Activated CD8-positive, alpha-beta T cell treated with anti-CD3 and anti-CD28 coated beads, Interleukin-2, amount 10 ng/mL, durations not matched to agents 7 days and 5 days (primary cell): ENCODE measurements at places on chromosomes 6 and 20.
A peak's percentile ranks its signal among the peaks of the same experiment; 100 is the strongest.

DNA sequence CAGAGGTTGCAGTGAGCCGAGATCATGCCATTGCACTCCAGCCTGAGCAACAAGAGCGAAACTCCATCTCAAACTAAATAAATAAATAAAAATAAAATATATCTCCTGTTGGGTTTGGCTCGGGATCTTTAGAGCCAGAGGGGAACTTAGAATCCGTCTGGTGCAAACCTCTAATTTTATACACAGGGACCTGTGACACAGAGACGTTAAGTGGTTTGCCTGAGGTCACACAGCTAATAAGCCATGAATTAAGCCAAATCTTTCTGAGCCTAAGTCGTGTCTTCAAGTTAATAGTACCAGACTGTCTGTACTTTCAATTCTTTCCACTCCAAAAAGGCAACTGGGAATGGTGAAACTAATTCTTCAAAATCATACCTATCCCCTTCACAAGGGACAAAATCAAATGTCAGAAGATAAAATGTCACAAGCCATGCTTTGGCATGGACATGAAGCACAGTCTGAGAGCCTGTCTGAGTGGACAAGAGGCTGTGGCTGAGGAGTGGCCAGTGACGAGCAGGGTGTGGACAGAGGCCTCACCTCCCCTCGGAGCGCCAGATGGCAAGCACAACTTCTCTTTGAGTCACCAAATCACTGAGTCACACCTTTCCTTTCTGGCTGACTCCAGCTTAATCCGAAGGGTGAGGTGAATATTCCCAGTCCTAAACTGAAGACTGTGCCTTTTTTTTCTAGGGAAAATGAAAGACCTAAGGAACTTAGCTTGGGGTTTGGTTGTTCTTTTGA, 177.4 kb downstream of the TFAP2A start:
- H3K27ac ChIP-seq = no peak overlapping the region
- H3K4me1 ChIP-seq = no peaks in the 10 kb centered on the region
- no peak for DNase-seq
- H3K4me3 ChIP-seq = no peak overlapping the region
- no peaks in the 10 kb centered on the region for H3K27me3 ChIP-seq

DNA sequence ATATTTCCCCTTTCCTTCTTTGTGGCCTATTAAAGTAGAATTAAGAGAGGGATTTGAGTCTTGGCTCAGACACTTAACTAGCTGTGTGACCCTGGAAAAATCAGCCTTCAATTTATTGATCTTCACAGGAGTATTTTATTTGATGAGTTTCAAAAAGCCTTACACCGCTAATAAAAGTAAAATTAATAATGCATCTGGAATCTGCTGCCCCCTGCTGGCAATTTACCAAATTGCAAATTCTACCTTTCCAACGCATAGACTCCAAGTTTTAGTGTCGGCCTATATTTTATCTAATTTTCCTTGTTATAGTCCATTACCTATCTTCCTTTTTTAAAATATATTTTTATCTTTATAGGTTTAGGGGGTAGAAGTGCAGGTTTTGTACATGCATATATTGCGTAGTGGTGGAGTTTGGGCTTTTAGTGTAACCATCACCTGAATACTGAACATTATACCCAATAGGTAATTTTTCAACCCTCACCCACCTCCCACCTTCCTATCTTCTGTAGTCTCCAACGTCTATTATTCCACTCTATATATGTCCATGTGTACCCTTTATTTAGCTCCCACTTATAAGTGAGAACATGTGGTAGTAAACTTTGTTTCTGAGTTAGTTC, 46.3 kb downstream of the GOPC start:
- no peak overlapping the region for H3K27ac ChIP-seq
- H3K4me1 ChIP-seq = peaks cover 1% of the 10 kb centered on the region
- DNase-seq = peak; percentile 71
- H3K4me3 ChIP-seq = no peak overlapping the region
- H3K27me3 ChIP-seq = peaks cover 5% of the 10 kb centered on the region
- H3K36me3 ChIP-seq = no peaks in the 10 kb centered on the region

GRCh38 chr6:83474309-83474708, 38.0 kb upstream of the PRSS35 start:
- H3K27me3 ChIP-seq = no peaks in the 10 kb centered on the region
- H3K27ac ChIP-seq = no peak overlapping the region
- H3K4me3 ChIP-seq = no peak overlapping the region
- no peaks in the 10 kb centered on the region for H3K4me1 ChIP-seq

- no peaks in the 10 kb centered on the region for H3K36me3 ChIP-seq
- no peaks in the 10 kb centered on the region for H3K27me3 ChIP-seq
- DNase-seq = no peak
Measured at GRCh38 chr6:82144852-82145340, 102.6 kb downstream of the IBTK start.

DNA sequence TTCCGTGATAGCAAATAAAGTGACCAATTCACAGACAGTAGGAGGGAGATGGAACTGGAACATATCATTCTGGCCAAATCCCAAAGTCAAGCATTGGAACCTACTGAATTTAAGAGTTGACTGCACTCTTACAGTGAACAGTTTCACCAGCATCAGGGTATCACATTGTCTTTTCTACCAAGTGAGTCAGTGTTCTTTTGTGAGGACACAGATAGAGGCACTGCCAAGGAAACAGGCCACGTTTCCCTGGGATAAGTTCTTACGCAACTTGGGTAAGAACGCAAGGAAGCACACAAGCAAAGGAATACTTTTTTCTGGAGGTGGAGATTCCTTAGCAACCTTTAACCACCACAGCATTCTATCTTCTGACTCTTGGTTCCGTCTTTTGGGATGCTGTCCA, 28.6 kb upstream of the ENPP5 start:
- no peak overlapping the region for H3K27ac ChIP-seq
- no peaks in the 10 kb centered on the region for H3K4me1 ChIP-seq
- no peaks in the 10 kb centered on the region for H3K36me3 ChIP-seq
- no peak for DNase-seq

DNA sequence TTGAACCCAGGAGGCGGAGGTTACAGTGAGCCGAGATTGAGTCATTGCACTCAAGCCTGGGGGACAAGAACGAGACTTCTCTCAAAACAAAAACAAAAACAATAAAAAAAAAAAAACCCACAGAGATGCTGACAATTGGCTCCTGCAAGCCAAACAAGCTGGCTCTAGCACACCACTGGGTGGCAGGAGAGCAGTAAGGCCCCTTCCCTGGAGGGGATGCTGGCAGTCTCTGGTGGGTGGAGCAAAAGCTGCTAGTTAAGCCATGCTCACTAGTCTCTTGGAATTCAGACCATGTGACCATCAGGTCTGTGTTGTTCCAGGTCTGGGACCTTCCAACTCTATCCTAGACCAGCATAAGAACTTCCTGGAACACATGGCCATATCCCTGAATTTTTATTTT, 18.9 kb upstream of the DSN1 start:
- H3K4me3 ChIP-seq = no peak overlapping the region
- no peaks in the 10 kb centered on the region for H3K36me3 ChIP-seq
- peak; percentile 35 for DNase-seq
- H3K27ac ChIP-seq = no peak overlapping the region

GRCh38 chr20:61954276-61955021, 111.2 kb downstream of the TAF4 start:
- H3K4me1 ChIP-seq = no peaks in the 10 kb centered on the region
- H3K27ac ChIP-seq = no peak overlapping the region
- H3K36me3 ChIP-seq = no peaks in the 10 kb centered on the region
- no peak overlapping the region for H3K4me3 ChIP-seq
- no peak for DNase-seq

DNA sequence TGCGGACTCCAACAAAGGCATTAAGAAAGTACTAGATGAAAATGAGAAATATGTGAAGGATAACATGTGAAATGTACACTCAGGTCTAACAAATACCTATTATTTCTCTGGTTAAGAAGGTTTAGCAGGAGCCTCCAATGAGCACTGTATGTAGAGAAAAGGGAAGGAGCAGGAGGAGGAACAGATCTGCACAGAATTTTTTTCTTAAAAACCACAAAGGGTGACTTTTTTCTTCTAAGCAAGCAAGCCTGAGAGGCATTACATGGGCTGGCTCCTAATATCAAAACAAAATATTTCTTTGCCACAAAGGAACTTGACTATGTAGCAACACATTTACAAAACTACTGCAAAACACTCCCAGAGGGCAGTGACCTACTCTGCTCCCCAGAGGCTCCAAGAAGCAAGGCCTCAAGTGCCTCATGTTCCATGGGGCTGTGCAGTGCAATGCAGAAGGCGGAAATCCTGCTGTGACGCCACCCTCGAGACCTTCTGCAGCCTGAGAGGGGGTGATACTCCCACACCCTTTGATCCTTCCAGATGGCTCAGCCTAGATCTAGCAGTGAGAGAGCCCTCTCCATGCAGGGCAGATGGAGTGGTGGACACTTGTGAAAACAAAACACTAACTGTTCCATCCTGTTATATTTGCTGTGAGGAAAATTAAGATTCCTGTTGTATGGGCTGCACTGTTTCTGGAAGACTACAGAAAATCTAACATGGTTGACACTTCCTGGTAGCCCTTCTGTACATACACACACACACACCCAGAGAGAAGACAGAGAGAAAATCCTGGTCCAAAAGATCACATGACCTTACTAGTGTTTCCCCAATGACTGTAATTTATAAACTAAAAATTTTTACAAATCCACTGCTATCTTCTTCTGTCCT, 36.0 kb upstream of the SMIM29 start:
- H3K36me3 ChIP-seq = peaks cover 31% of the 10 kb centered on the region
- H3K27me3 ChIP-seq = no peaks in the 10 kb centered on the region
- DNase-seq = no peak
- peaks cover 26% of the 10 kb centered on the region for H3K4me1 ChIP-seq
